ENCODE measurements at places on chromosomes 7 and 10.

DNA sequence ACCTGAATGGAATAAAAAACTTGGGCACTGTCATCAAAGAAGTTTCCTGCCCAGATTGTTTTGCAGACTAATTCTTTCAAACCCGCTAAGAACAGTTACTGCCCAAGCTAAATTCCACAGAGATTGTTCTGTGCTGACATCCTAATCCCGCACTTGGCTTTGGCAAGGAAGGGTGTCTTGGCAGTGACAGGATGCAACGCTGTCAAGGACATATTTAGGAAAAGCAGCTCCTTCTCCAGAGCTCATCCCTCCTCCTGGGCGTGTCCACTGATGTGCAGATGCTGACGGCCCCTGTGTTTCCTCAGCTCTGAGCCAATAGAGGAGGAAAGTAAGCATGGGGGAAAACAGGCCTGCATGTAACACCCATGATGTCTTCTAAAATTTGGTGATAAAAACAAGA lies 74.2 kb downstream of the EEPD1 start:
- DNase-seq, result no peak

DNA sequence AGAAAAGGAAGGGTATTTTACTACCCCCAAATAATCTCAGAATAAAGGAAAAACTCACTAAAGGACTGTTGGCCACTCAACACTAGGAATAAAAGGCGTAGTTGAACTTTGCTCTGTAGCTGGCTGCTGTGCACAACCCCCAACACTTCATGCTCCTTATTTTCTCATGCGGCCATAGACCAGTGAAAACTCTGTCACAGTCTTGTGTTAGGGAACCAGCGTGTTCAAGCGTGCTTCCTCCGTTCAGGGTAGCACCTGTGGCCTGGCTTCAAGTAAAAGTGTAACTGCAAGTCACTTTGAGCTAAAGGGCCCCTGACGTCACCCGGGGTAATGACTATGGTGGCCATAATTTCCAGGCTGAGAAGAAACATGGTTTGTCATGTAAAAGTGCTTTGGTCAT lies 27.0 kb downstream of the BLNK start:
- no peak for DNase-seq

- no peak for DNase-seq
Measured at GRCh38 chr10:1448252-1448930, 288.9 kb downstream of the ADARB2 start.

DNA sequence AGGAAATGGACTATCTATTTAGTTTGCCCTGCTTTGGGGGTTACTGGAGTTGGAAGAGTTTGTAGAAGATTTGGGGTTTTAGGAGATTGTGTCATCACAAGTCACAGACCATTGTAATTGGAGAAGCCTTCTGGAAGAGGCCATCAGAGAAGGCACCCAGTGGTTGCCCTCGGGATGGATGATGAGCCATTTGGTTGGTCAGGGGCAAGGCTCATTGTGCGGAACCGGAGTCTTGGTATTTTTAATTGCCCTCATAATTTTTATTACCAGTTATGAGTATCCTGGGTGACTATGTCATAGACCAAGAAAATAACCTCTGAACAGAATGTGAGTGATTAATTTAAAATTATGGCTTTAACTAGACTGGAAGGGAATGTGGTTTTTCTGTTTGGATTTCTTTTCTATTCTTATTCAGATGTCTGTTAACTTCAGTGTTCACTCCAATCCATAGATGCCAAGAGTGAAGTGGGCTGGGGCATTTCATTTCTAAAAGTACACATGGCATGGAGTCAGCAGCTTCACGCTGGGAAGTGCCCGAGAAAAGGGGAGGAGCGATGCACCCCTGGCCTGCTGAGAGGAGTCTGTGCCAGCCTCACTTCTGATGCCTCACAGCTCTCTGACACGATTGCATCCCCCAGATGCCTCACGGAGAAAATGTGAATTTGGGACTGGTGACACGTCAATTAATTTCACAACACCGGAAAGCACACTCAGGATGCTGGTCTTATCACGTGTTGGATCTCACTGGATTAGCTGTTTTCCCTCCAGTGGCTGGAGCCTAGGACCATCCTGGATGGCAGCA lies 225.6 kb upstream of the IGFBP3 start:
- no peak for DNase-seq

DNA sequence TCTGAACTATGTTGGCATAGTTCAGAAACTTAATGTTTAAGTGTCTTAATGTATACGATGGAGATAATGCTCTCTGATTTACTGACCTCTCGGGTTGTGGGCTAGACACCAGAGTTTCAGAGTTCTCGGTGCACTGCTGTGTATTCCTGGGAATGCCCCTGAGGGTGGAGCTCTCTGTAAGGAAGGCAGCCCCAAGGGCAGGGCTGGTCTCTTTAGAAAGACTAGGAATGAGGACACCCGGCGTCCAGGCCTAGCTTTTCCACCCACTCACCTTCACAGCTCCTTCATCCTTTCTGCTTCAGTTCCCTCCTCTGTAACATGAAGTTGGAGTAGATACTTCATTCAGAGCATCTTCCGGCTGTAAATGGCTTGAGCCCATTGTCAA lies 536.6 kb upstream of the GALNT17 start:
- no peak for DNase-seq

DNA sequence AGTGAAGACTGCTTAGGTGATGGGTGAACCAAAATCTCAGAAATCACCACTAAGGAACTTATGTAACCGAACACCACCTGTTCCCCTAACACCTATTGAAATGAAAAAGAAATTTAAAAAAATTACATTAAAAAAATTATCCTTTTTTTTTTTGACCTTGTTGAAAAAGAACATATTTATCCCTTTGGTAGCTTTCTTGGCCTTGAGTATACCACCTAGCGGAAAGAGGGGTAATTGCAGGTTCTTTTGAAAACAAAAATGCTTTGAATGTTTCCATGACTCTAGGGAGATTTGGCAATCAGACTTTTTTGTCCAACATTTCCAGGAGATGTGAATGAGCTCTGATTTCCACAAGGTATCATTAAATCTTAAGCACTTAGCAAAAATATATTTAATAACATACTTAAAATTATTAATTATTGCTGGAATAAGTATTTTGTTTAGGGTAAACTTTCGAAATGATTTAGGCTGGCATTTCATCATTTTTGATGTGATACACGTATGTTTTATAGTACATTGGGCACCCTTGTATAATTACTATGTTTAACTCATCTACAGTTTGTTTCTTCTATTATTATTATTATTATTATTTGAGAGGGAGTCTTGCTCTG lies 47.0 kb upstream of the ELMO1 start:
- no peak for DNase-seq

DNA sequence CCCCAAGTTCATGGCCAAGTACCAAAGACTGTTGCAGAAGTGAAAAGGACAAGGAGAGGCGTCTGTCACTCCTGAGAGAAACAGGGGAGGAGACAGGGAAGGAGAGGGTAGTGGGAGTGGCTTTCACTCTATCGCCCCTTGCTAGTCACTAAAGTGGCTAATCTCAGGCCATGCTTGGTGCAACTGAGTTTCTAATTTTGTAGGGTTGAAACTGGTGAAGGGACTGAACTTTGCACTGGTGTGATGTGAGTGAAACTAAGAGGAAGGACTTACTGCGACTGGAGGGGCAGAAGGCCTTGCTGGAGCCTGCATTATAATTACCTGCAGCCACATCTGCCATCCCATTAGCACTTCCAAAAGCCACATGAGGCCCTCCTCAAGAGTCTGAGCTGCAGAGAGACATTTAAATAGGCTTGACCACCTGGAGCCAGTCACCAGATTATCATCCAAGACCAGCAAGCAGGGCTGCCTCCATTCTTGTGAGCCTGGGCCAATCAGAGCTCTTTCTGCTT lies 107.2 kb upstream of the EEPD1 start:
- no peak for DNase-seq

- no peak for DNase-seq
Measured at GRCh38 chr10:47063858-47064257, 152.6 kb downstream of the PTPN20 start.

- no peak for DNase-seq
Measured at GRCh38 chr10:96287392-96288105, 16.2 kb upstream of the BLNK start.

DNA sequence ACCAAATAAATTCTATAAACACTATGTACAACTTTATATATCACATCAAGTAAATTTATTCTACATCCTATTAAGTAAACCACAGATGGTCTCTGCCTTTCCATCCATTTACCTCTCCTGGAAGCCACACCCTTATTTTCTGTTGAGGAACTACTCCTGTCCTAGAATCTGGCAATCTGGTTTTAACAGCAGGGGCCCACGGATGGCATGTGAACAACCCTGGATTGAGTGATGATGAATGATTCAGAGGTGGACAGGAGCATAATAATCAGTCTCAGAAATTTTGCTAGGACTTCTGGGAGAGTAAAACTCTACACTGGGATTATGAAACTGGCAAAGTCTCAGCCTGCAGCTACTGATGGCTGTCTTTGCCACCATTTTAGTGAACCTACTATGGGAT lies 54.1 kb downstream of the CDK6 start:
- DNase-seq, result no peak

GRCh38 chr10:131758062-131758938 lies 142.5 kb upstream of the PPP2R2D start:
- no peak for DNase-seq

DNA sequence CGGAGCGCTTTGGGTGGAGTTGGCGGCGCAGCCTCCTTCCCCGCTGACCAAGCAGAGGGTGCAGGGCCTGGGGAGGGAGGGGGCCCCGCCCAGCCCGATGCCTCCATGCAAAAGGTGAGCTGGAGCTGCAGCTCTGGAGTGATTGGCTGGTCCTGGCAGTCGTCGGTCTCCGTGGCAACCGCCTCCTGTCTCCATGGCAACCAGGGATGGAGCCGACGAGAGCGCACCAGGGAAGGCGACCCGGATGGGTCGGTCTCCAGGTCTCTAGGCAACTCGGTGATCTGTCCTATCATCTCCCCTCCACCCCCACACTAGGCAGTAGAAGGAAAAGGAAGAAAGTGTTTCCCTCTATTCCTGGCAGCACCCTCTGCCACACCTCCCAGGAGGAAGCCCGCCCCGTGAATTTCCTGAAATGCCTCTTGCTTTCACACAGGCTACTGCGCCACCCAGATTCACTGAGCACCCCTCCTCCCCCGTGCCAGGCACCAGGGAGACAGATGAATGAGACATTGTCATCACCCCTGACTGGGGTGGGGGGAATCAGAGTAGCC lies 647 bp upstream of the NACAD start:
- DNase-seq, result peak; percentile 20

- no peak for DNase-seq
Measured at GRCh38 chr7:94669773-94670495, 14.0 kb upstream of the SGCE start.

- no peak for DNase-seq
Measured at GRCh38 chr7:156753630-156754029, 113.1 kb downstream of the RNF32 start.

DNA sequence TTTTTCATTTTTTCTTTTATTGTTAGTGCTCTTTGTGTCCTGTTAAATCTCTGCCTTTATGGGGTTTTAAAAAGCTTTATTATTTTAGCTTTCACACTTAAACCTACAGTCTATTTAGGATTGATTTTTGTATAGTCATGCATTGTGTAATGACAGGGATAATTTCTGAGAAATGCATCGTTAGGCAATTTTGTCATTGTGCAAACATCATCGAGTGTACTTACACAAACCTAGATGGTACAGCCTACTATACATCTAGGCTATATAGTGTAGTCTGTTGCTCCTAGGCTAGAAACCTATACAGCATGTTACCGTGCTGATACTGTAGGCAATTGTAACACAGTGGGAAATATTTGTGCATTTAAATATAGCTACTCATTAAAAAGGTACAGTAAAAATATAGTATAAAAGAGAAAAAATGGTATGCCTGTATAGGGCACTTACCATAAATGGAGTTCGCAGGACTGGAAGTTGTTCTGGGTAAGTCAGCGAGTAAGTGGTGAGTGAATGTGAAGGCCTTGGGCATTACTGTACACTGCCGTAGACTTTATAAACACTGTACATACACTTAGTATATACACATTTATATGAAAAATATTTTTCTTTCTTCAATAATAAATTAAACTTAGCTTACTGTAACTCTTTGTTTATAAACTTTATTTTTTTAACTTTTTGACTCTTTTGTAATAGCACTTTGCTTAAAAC lies 16.0 kb downstream of the UBE2D1 start:
- DNase-seq, result no peak

GRCh38 chr7:46385662-46386309 lies 464.7 kb upstream of the IGFBP3 start:
- no peak for DNase-seq

GRCh38 chr7:111660478-111660877 lies 98.2 kb upstream of the IMMP2L start:
- DNase-seq, result no peak

GRCh38 chr7:30988351-30989005 lies 24.7 kb downstream of the GHRHR start:
- no peak for DNase-seq

- no peak for DNase-seq
Measured at GRCh38 chr10:77409697-77410471, 227.7 kb downstream of the KCNMA1 start.

DNA sequence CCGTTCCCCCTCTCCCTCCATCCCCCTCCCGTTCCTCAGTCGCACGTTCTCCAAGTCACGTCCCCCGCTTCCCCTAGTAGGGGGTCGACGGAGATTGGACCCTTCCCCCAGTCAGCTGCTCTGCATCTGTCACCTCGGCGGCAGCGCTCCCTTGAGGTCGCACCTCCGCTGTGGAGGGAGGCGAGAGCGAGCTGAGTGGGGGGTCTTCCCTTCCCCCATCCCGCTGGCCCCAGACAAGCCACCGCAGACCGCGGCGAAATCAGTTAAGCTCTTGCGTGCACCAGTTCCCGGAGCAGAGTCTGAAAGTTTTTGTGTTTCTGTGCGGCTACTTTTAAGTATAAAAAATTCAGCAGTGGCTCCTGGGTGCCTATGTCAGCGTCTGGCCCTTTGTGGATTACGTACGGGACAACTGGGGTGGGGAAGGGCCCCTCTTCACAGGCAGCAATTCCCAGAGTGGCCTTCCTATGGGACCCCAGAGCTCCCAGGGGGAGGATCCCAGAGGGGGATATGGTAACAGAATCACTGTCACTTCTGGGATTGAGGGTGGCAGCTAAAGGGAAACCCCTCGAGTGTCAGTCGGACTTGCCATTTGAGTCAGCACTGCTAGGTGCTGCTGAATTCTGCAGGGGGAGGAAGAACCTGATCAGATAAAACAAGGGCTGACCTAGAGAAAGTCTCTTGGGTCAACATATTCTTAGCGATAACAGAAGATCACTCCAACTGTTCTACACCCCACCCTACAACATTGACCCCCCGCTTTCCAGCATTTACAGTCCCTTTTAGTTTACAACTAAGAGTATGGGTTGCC lies 12.5 kb upstream of the DDIT4 start:
- no peak for DNase-seq

GRCh38 chr7:30348083-30348560 lies 63.7 kb downstream of the ZNRF2 start:
- peak; percentile 7 for DNase-seq

DNA sequence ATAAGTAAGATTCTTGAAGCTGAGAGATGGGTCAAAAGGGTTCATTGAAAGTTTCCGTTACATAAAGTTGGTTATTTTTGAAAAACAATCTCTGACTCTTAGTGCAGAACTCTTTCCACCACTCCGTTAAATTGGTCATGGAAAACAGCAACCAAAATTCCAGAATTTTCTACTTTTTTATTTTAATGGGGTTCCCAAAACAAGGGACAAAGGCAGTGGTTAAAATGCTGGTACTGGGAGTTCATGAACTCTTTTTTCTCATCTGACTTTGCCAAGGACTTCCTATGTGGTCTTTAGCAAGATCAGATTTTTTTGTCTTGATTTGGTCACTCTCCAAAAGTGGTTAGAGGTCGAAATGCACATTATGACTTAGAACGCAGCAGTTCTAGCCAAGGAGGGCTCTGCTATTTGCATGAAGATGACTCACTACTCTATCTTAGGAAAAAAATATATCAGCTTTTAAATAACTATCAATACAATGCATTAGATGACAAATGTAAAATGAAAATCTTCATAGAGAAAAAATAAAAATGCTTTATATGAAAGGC lies 145.7 kb downstream of the REEP3 start:
- no peak for DNase-seq
